ENCODE measurements at places on chromosomes 12 and 14.

GRCh38 chr14:71532344-71532743 lies 399.9 kb upstream of the RGS6 start:
- no peak for DNase-seq

GRCh38 chr12:2282318-2282717 lies 229.5 kb downstream of the CACNA1C start:
- no peak for DNase-seq

DNA sequence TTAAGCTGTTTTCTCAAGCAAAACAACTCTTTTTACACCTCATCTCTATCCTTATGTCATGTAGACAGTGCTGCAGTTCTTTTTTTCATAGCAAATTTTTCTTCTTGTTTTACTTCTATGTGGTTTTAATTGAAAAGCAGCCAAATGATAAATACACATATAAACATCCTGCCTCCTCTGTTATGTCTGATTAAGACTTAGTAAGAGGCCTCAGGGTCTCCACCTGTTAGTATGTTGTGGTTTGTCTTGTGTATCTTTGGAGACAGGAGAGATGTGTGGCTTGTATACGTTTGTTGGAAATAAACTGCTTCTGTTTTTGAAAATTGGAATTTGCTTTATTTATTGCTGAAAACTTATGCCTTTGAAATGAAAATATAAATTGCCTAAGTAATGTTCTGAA lies 32.0 kb downstream of the PEX5 start:
- no peak for DNase-seq

DNA sequence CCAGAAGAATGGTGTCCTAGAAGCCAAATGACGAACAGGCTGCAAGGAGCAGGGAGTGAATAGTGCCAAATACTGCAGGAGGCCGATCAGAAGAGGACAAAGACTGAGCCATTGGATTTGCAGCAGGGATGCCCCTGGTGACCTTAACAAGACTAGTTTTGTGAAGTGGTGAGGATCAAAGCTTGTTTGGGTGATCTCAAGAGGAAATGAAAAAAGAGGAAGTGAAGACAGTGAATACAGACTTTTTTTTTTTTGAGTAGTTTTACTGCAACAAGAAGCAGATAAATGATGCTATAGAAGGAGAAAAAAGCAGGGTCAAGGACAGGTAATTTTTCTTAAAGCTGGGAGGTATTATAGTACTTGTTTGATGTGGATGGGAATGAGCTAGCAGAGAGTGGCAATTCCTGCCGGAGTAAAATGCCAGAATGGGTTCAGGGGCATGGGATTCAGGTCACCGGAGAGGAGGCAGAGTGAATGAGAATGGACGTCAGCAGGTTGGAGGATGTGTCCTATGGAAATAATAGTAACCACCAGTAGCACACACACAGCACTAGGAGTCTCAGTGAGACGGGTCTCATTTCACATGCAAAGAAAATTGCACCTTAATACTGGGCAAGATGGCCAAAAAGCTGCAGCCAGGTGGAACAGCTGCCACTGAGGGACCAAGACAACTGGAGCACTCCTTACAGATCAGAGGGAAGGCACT lies 345.8 kb upstream of the CCDC196 start:
- no peak for DNase-seq

GRCh38 chr14:83291714-83292113 lies 1758.1 kb upstream of the SEL1L start:
- DNase-seq = no peak

DNA sequence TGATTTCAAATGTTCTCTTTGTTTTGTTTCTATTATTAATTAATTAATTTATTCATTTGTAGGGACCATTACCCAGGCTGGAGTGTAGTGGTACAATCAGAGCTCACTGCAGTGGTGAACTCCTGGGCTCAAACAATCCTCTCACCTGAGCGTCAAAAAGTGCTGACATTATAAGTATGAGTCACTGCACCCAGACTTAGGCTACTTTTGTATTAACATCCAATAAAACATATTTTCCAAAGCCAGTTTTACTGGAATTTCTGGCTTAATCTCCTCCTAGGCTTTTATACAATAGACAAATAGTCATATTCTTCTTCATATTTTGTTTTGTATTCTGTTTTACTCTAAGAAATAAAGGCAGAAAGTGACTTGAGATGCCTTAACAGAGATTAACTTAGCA lies 749.6 kb downstream of the SLC16A7 start:
- no peak for DNase-seq

DNA sequence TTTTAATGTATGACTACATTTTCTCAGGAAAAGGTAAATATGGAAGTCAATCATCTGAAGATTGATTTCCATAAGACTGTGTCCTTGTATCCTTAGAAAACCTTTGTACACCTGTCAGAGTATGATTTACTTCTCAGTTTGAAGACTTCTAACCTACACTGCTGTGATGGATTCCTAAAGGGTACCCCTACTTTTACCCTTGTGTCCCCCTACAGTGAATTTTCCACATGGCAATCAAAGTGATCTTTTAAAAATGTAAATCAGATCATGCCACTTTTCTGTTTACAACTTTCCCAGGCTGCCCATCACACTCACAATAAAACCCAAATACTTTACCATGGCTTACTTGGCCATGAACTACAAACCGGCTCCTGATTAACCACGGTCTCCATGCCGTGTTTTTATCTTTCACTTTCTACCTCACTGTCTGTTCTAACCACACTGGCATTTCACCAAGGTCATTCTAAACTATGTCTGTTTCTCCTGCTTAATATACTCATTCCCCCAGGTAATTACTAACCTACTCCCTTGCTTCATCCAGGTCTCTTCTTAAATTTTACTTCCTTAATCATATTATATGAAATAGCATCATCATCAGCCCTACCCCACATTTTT lies 8.1 kb downstream of the DNAI7 start:
- DNase-seq = no peak

GRCh38 chr14:68141281-68142088 lies 321.9 kb downstream of the RAD51B start:
- no peak for DNase-seq

DNA sequence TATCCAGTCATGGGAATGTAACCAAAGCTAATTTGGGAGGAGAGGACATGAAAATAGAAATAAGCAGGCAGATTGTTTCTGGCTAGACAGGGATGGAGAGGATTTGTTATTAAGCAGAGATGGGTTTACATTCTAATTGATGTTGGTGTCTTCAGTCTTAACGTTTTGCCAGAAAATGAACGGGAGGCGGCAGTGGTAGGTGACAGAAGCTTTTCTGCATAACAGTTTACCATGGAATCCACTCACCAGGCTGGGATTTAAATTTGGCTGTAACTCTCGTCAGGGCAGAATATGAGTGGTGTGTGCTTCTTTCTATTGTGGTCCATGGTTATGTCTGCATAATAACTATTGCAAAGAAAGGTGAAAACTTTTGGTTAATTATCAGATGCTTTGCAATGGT lies 50.2 kb upstream of the OTX2 start:
- DNase-seq = no peak

DNA sequence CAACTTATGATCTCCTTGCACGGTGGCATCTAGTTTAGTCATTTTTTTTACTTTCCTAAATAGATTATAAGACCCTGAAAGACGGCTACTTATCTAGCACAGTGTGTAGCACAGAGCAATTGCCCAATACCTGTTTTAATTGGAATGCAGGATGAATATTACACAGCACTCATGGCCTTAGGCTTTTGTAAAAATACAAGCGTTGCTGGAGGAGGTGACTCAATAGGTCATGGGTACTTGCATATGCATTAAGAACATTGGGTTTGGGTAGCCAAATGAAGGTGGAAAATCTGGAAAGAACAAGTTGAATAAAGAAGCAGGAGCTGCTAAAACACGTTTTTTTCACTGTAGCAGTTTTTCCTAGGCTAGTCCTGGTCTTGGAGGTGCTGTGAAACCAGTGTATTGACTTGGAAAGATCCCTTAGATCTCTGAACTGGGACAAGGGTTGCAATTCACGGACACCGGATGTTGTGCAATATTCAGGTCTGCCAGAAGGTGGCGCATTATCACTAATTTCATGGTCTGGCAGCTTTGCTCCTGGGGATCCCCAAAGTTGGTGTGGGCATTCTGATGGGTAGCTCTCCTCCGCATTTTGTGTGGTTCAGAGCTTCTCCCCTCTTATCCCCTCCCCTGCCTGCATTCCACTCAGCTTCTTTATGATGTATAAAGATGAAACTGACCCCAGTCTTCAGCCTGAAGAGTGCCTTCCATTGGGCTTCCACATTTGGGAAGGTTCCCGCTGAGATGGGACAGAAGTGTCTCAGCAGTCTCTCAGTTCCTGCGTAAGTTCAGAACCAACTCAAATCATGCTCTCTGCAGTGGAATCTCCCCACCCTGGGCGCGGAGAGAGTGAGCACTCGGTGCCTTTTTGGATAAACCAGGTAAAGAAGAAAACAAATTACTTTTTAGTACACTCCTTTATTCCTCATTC lies 278.3 kb downstream of the NRXN3 start:
- DNase-seq = peak; percentile 12

DNA sequence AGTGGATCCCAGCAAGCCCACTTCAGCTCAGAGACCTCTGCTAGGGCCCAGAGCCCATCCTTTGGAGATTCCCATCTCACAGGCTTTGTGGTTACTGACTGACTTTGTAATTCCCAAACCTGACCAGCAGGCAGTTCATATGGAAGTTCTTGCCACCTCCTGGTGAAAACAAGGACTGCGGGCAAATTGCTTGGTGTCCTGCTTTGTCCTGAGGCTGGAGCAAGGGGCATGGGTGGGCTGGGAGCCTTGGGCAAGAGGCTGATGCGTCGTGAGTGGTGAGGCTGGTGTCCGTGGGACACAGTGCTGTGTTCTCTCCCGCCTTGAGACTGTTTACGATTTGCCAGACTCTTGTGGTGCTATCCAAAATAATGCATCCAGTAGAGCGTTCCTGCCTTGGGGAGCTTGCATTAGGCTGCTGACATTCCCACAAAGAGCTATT lies 91.0 kb downstream of the LRRC74A start:
- DNase-seq = no peak

DNA sequence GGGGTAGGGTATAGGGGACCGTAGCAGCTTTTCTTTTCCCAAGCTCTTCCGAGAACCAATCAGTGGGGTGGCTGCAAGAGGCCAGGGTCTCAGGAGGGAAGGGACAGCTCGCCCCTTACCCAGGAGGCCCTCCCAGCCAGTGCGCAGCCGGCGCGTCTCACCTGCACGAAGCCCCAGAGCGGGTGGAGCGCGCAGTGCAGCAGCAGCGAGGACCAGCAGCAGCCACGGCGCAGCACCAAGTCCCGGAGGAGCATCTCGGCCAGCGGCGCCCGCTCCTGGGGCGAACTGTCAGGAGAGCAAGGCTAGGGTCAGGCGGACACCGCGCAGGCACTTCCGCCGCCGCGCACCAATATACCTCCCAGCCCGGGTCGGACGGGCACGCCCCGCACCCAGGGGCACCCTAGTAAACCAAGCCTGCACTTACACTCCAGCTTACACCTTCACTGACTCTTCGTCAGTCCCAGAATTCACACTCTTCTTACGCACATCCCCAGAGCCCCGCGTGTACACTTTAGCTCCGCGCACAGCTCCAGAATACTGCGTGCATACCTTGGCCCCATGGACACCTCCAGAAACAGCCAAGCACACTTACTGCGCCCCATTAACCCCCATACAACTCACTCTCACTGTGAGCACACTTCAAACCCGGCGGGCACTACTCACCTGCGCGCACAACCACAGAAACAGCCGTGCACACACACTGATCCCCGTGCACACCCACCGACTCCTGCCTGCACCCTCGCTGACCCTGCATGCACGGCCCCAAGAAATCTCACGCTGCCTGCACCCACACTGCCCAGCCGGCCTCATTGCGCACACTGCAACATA lies 606 bp downstream of the PRIMA1 start:
- no peak for DNase-seq

DNA sequence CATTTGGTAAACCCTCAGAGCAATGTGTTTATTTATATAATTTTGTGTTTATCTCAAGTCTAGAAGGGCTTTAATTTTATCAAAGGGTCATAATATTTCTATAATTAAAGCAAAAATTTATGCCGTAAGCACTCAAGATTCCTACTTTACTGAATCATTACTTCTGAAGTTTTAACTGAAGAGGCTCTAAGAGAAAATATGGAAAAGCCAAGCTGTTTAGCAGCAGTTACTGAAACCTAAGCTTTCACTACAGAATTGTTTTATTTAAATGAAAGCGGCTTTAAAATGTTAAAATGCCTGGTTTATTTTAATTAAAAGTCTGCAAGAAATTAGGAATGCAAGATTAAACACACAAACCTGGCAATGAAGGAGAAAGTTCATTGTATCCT lies 73.9 kb upstream of the BBS10 start:
- DNase-seq = no peak

- DNase-seq = no peak
Observed at GRCh38 chr12:53856132-53856531, 82.5 kb upstream of the HOXC13 start.

DNA sequence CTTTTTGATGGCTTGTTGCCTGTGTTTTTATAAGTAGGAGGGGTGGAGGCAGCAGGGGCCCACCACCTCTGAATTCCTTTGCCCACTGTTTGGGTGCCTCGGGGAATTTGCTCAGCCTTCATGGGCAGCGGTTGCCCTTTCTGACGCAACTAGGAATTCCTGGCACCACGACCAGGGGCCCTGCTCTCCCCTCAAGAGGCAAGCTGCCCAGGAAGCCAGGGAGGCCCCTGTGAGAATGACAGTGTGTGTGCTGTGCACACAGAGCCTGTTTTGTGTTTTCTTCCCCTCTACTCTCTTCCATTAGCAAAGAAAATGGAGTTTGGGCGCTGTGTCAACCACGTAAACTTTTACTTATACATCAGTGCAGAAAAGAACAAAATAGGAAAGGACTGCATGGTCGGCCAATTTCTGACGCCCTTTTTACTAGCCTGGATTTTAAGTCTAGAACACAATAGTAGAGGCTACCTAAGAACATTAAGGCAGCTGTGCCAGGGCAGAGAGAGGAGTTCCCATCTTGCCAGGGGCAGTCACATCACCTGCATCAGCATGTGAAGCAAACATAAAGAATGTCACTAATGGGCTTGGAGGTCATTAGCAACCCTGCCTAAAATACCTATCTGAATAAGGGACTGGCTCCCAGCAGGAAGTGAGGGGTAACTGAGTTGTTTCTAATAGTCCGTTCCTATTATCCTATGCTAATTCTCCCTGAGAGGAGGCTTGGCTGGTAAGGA lies 17.9 kb upstream of the PTGR2 start:
- DNase-seq = no peak

GRCh38 chr14:24123424-24124417 lies 6.7 kb upstream of the FITM1 start:
- DNase-seq = no peak

- DNase-seq = no peak
Observed at GRCh38 chr14:53209370-53209769, 56.2 kb upstream of the DDHD1 start.

DNA sequence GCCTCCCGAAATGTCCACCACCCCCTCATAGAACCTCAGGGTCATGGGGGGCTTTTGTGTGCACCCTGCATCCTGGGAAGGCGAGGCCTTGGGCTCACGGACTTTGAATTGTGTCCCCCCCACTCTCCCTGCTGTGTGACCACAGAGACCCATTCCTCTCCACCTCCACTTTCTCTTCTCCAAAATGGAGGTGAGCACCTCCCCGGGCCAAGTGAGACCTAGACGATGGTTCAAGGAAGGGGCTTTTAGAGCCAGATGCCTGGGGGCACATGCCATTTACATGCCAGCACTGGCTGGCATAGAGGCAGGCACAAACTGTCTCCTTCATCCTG lies 33.5 kb downstream of the CYP46A1 start:
- no peak for DNase-seq
